SHP77 treated with DMSO at 0.1 percent for 48 hours (cell line): ENCODE measurements at places on chromosomes 5 and 9.

DNA sequence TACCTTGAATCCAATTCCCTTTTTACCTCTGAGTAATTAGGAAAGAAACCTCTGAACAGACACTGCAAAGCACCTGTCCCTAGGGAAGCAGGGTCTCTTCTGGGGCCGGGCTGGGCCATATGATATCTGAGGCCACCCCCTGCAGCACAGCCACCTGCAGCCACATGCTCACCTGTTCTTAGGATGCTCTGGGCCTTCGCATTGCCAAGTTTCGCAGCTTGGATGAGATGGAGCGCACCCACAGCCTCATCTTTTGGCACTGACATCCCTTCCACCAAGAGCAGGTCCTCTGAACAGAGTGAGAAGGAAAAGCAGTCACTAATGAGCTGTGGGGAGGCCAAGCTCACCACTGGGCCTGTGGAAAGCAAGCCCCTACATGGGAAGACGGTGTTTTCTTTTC lies 27.3 kb downstream of the CLTA start:
- no peak for DNase-seq

DNA sequence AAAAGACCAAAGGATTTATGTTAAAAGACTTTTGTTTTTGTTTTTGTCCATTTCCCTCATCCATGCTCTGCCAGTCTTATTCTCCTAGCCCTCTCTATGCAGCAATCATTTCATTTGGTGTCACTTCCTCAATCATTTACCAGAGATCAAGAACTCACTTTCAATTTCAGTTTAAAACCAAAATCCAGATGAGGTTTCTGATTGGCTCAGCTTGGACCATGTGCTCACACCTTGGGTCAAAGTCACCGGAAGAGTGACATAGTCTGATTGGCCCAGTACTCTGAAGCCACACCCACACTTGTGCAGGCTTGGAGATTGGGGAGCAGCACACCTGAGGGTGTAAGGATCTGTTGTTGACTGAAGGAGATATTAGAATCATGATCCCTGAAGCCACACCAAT lies 79.6 kb downstream of the TLR4 start:
- no peak for DNase-seq

DNA sequence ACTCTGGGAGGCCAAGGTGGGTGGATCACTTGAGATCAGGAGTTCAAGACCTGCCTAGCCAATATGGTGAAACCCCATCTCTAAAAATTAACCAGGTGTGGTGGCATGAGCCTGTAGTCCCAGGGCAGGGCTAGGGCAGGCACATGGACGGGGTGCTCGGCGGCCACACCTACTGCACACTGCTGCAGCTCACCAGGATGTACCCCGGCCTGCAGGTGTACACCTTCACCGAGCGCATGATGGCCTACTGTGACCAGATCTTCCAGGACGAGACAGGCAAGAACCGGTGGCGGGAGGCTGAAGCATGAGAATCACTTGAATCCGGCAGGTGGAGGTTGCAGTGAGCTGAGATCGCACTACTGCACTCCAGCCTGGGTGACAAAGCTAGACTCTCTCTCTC lies 3.2 kb downstream of the ST6GALNAC4 start:
- DNase-seq = no peak

- DNase-seq = no peak
Observed at GRCh38 chr5:126445502-126446174, 22.4 kb downstream of the GRAMD2B start.

GRCh38 chr9:35728041-35728971 lies 3.7 kb downstream of the TLN1 start:
- DNase-seq = no peak

DNA sequence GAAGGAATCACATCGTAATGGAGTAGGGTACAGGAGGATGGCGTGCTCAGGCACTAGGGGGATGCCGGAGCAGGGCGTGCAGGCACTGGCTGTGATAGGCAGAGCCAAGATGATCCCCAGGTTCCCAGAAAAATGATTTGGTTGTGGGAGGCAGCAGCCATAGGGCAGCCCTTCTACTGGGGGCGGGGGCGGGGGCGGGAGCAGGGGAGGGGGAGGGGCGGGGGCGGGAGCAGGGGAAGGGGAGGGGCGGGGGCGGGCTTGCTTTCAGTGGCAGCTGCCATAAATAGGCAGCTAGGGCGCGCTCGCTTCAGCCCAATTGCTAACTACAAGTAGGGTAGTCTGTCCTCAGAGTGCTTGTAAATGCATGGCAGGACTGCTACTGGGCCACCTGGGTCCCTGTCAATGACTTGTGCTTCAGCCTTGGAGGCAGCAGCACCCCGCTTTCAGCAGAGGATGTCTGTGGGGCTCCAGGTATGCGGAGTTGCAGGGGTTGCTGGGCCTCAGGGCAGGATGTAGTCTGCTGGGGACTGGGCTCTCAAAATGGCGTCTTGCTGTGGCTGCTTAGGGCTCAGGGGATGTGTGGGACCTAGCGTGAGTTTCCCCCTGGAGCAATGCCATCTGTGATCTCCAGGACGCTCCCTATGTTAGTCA lies 354.3 kb downstream of the RAB3C start:
- DNase-seq = no peak
